ENCODE measurements at places on chromosomes 6 and 20.

- DNase-seq, result no peak
These were observed 28.9 kb downstream of the CDH26 start for GRCh38 chr20:59987135-59987534.

DNA sequence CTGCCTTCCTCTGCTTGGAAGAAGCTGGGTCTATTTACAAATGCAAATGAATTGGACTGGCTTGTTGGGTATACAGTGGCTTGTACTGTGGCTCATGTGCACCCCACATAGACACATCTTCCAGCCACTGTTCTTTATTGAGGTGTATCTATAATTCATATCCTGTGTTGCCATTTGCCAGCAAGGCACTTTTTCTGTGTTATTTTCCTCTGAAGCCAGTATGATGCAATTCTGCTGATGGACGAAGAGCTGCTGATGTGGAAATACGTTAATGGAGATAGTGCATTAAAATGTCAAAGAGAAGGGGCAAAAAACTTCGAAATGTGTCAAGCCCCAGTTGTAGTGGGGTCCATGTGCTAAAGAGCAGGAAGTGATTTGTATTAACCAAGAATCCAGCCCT is 167.5 kb downstream of the TMEM242 start:
- DNase-seq, result no peak

- no peak for DNase-seq
These were observed 85.3 kb upstream of the TIAM2 start for GRCh38 chr6:154909821-154910220.

GRCh38 chr6:95530176-95530819 is 47.0 kb upstream of the MANEA start:
- DNase-seq, result no peak

GRCh38 chr6:365835-366234 is 25.7 kb upstream of the IRF4 start:
- no peak for DNase-seq

- no peak for DNase-seq
These were observed 41.5 kb upstream of the SRF start for GRCh38 chr6:43129434-43130194.

- no peak for DNase-seq
These were observed 550 bp downstream of the PLAGL2 start for GRCh38 chr20:32206760-32207625.

DNA sequence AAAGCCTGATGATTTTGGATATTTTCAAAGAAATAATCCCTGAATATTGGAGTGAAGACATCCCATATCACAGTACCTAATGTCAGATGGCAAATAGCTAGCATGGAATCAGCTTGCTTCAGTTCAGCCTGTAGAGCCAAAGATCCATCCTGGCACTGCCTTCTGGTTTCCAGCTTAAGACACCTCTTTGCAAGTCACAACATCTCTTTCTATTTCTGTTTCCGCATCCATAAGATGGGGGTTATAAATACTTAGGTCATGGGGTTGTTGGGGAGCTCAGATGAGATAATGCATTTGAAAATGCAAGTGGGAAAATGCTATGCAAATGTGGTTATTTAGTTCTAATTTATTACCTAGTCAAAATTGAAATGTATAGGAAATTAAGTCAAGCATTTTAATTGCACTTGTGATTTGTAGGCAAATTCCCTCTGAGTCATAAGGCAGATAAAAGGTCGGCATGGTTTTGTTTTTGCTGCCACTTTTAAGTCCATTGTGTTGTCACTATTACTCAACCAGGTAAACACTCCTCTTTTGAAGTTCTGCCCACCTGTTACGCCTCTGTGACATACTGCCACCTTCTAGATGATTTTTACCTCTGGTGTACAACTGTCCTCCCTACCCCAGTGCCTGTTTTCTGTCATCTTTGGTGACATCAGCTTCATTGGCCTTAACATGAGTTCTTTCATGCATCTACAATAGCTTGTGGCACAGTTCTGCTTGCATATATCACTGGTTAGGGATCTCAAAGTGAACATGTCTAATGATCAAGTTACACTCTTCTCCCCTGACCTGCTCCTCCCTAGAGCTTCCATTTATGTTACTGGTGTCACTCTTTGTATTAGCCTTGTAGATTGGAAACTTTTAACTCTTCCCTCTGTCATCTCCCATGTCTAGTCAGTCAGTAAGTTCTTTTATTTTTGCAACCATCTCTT is 96.6 kb downstream of the CDKAL1 start:
- DNase-seq, result peak; percentile 16

DNA sequence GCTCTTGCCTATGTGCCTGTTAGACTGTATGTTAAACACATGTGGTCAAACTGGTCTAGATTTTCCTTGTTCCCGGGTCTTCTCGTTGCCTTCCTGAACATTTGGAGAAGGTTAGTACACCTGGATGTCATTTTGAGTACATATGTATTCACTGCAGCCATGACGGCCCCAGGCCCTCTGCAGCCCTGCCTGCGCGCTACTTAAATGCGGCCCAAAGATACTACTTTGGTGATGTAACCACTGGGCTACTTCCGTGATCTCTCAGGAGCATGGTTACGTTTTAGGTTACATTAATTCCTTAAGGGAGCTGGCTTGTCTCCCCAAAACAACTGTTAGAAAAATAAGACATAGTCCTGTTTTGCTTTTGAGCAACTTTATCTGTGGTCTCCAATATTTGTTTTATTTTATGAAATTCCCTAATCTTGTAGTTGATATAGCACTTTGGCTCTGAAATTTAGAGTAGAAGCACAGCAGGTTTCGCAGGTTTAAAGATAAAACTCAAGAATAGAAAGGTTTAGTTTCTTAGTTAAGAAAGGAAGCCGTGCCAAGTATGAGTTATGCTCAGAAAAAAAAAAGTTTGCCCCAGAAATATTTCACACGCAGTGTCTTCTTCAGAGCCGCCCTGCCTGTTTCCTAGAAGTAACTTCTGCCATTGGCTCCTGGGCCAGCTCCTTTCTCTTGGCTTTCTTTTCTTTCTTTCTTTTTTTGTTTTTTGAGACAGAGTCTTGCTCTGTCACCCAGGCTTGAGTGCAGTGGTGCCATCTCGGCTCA is 38.1 kb downstream of the TIAM2 start:
- DNase-seq, result no peak

- DNase-seq, result no peak
These were observed 95.7 kb downstream of the PRDM1 start for GRCh38 chr6:106181664-106182418.

DNA sequence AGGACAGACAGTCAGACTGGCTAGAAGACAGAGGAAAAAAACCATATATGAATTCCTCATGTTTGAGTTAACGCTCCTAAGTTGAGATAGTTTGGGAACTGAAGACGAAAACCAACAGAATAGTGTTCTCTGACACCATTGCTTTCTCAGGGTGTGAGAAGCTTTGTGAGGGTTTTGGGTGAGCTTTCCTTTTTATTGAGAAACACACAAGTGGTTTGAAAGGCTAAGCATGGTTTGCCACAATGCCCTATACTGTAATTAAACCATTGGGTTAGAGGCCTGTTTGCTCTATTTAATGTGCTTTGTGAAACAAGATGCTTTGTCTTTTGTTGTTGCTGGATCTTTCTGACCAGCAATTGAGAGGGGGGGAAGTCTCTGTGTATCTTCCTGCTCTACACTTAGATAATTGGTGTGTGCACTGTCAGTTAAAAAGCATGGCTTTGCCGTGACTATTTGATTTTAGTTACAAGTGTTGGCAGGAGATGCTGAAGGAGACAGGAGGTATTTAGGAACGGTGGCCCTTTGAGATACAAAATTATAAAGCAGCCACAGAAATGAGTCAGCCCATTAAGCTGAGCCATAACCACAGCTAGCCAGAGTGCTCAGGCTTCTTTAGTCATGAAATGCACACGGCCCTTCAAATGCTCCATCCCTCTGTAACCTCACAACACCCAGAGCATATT is 273.0 kb upstream of the PREP start:
- DNase-seq, result no peak

DNA sequence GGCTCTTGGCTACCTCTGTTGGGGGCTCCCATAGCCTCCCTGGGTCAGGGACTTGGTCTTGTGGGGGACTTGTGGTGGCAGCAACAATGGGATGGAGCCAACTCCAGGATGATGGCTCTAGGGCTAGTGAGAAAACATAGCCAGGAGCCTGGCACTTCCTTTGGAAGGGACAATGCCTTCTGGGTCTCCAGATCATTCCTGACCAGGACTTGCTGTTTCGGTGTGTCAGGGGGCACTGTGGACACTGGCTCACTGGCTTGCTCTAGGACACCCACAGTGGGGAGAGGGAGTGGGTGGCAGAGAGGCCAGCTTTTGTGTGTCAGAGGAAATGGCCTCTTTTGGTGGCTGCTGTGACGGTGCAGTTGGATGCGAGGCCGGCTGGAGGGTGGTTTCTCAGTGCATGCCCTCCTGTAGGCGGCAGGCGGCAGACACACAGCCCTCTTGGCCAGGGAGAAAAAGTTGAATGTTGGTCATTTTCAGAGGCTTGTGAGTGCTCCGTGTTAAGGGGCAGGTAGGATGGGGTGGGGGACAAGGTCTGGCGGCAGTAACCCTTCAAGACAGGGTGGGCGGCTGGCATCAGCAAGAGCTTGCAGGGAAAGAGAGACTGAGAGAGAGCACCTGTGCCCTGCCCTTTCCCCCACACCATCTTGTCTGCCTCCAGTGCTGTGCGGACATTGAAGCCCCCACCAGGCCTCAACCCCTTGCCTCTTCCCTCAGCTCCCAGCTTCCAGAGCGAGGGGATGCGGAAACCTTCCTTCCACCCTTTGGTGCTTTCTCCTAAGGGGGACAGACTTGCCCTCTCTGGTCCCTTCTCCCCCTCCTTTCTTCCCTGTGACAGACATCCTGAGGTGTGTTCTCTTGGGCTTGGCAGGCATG is 9.2 kb downstream of the VEGFA start:
- no peak for DNase-seq

DNA sequence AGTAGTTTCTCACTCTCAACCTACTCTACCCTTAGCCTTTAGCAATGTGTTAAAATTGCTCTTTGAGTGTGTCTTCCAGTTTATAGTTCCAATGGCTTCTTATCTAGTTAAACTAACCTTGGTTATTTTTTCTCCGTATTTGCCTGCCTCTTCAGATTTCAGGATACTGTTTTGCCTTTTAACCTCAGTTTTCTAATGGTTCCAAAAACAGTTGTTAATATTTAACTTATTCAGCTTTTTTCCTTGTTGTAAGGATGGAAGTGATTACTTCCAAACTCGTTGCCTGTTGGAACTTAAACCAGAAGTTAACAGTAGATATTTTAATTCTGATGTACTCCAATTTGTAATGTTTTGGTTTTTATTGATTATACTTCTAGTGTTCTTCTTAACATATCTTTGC is 1574.9 kb downstream of the HACE1 start:
- DNase-seq, result no peak

DNA sequence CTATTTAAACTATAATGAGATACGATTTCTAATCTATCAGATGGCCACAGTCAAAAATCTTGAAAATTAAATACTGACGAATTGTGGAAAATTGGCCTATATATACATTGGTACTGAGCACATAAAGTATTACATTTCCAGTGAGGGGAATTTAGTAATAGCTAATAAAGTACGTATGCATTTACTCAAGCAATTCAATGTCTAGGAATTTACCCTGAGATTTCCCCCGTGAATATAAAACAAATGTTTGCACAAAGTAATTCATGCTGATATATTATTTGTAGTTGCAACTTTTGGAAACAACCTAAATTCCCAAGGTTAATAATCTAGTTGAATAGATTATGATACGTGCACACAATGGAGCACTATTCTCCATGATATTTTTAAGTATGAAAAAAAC is 14.7 kb upstream of the C6orf141 start:
- DNase-seq, result no peak

GRCh38 chr6:157756708-157757429 is 66.2 kb upstream of the SNX9 start:
- peak; percentile 81 for DNase-seq

DNA sequence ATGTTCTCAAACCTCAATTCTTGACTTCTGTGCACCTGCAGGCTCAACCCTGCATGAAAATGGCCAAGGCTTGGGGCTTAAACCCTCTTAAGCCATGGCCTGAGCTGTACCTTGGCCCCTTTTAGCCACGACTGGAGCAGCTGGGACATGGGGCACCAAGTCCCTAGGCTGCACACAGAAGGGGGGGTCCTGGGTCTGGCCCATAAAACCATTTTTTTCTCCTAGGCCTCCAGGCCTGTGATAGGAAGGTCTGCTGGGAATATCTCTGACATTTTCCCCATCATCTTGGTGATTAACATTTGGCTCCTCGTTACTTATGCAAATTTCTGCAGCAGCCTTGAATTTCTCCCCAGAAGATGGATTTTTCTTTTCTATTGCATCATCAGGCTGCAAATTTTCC is 119.4 kb upstream of the VGLL2 start:
- DNase-seq, result no peak

GRCh38 chr6:155066361-155066760 is 71.2 kb downstream of the TIAM2 start:
- DNase-seq, result no peak

- DNase-seq, result no peak
These were observed 62.7 kb upstream of the SULF2 start for GRCh38 chr20:47847884-47848485.

- no peak for DNase-seq
These were observed 406.5 kb upstream of the CHD6 start for GRCh38 chr20:42024653-42025052.

- DNase-seq, result no peak
These were observed 28.9 kb downstream of the CNKSR3 start for GRCh38 chr6:154481521-154482013.

- no peak for DNase-seq
These were observed 10.7 kb upstream of the GSTA4 start for GRCh38 chr6:53005663-53006250.

GRCh38 chr6:7138921-7139358 is 31.2 kb downstream of the RREB1 start:
- DNase-seq, result no peak

DNA sequence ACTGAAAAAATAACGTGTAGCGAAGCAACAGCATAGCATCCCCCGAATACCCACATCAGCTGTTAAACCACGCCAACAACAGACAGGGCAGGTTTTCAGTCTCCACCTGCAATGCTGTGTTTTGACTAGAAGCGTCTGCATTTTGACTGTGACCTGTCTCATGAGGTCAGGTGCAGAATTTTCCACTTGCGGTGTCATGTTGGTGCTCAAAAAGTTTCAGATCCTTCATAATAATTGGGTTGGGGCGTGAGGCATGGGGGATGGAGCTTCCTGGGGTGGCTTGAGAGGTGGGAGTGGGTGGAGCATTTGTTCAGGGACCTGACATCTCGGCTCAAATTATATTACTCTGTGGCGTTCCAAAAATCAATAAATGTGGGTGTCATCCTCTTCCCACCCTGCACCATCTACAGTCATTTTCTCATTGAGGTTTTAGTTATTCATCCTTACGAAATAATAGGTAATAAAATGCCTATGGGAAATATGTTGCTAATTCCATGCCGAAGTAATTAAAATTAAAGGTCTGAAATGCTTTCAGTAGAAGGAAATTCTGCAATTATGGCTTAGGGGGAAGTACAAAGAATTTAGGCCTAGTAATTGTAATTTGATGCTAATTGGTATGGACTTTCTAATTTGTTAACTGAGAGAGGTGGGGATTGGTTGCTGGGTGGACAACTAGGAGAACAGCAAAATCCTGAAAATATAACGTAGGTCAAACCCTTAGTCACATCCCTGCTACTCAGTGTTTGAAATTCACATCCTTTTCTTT is 81.0 kb downstream of the TIAM2 start:
- no peak for DNase-seq

Data from activated naive CD4-positive, alpha-beta T cell treated with anti-CD3 and anti-CD28 coated beads, Interleukin-2, amount 50 U/mL, for 16 hours (primary cell).